ENCODE measurements at places on chromosomes 12 and 14.

GRCh38 chr14:81559385-81559784, 25.7 kb upstream of the SEL1L start:
- no peak for DNase-seq

DNA sequence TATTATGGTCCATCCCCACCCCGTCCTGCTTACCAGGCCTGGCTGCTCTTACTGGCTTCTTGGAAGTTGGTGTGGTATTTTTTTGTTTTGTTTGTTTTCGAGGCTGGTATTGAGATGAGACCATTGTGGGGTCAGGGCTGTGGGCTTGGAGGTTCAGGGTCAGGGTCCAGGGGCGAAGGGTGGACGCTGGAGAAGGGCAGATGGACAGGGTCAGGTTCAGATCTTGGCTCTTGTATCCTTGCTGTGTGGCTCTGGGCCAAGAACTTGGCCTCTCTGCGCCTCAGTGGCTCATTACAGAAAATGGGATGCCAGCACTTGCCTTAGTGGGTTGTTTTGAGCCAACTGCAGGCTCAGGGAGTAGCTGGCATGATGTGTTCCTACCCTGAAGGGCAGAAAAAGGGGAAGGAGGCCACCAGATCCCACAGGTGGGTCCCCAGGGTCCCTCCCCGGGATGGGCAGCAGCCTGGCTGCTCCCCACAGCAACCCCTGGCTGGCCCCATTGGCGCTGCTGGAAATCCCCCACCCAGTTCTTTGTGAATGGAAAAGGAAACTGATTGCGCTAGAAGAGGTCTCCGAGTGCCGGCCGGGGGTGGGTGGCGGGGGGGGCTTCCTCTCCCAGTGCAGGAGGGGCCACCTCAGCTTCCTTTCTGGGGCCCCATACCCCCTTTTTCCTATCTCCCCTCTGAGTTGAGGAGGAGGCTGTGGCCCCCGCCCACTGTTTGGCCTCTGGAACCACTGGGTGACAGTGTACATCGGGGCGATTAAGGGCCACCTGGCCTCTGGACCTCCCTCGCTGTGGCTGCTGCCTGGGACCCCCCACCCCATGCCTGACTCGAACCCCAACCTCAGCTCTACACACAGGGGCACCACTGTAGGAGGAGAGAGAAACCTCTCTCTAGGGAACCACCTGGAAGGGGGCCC, 25.0 kb downstream of the SH2B3 start:
- DNase-seq = no peak

- DNase-seq = no peak
These were observed 373.6 kb downstream of the EMP1 start for GRCh38 chr12:13570005-13570694.

DNA sequence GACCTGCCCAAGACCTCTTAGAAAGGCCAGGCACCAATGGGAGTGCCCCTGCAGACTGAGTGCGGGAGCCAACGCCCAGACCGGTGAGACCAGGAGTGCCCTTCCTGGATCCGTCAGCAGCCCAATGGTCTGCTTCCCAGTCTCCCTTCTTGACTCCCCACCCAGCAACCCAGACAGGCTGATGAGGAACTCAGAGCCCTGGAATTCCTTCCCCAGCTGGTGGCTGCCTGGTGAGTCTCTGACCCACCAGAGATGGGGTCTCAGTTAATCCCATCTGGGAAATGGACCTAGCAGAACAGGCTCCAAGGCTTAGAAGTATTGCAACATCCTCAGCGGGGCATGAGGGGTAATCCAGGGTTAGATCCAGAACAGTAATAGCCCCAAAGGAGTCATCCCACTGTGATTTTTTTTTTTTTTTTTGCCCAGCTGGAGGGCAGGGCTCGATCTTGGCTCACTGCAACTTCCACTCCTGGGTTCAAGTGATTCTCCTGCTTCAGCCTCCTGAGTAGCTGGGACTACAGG, 1.5 kb upstream of the RASAL1 start:
- DNase-seq = no peak

- no peak for DNase-seq
These were observed 218.5 kb downstream of the RPS29 start for GRCh38 chr14:49367696-49368095.

DNA sequence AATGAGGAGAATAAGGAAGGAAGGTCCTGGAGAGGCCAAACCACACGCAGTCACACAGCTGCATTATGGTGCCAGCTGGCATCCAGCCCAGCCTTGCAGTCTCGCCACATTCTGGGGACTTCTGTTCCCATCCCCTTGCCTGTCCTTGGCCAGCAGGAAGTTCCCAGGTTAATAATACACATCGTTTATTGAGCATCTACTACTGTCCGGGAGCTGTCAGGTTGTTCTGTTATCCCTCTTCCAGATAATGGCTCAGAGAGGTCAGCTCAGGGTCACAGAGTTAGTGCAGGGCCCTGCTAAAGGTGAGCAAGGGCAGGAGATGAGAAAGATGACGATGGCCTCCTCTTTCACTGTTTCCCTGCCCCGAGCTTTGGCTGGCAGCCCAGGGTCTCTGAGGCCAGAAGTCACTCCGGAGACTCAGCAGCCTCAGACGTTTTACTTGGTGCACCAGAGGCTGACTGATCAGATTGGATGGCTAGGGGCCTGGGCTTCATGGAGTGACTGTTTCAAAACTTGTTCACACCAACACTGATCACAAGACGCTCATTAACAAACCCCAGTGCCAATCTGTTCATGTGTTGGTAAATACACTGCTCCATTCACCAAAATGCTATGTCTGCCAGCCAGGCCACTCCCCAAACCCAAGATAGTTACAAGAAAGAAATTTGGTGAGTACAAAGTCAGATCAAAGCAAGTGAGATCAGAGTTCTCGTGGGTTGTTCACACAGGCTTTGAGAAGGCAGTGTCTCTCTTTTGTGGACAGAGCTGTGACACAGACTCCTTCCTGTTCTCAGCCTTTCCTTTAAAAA, 79.2 kb downstream of the B4GALNT3 start:
- peak; percentile 33 for DNase-seq

- DNase-seq = no peak
These were observed 61.2 kb upstream of the DYNC1H1 start for GRCh38 chr14:101903111-101903561.

DNA sequence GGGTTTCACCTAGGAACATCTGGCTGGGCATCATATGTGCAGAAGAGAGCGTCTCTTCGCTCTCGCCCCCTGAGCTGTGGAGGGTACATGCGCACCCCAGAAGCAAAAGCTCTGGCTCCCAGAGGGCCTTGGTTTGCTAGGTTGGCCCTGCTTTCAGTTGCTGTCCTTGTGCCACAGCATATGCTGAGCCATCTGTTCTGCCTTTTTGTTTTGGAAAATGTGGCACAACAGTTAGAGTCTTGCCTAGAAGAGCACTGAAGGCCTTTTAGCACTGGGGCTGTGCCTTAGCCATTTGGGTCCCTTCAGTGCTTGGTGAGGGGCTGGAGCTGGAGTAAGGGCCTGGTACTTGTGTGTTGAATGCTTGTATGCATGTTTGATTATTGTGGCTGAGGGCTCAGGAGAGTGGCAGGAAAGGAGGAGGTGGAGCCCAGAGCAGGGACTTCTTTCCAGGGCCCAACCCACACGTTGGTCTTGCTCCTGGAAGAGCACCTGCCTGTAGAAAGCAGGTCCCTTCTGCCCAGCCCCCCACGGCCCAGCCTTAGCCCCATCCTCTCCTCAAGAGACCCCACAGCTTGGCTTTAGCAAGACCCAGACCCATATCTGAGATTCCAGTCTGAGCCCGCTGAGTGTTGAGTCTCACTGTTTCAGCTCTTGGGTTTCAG, 113.7 kb downstream of the SLC25A47 start:
- DNase-seq = no peak

DNA sequence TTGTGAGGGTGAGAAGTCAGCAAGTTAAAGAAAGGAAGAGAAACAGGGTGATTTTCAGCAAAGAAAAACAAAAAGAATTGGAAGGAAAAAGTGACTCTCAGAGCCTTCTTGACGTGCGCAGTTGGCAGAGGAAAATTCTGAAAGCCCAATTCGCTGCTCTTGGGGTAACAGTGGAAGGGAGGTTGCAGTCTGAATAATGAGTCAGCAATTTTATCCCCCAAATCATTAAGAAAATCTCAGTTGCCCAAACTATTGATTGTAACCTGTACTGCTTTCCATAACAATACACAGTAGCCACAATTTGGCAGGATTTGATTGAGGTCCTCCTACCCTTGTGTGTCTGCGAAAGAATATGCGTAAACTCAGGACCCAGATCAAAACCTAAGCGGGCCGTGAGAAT, 309.1 kb downstream of the EMP1 start:
- DNase-seq = no peak

GRCh38 chr14:60904381-60904780, 76.5 kb downstream of the TRMT5 start:
- no peak for DNase-seq

DNA sequence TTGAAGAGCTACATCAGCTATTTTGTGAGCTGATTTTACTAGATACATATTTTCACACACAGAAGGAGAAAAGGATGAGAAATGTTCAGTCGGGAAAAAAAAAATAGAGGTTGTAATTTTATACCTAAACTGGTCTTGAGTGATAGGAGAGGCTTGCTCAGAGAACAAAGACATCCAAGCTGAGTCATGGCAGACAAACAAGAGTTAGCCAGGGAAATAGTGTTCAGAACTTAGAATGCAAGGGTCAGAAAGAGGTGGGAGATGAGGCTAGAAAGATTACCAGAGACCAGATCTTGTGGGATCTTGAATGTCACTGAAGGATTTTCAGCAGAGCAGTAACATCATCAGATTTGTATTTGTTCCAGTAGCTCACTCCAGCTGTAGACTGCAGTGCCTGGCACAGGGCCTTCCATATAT, 121.9 kb upstream of the ATF1 start:
- no peak for DNase-seq

DNA sequence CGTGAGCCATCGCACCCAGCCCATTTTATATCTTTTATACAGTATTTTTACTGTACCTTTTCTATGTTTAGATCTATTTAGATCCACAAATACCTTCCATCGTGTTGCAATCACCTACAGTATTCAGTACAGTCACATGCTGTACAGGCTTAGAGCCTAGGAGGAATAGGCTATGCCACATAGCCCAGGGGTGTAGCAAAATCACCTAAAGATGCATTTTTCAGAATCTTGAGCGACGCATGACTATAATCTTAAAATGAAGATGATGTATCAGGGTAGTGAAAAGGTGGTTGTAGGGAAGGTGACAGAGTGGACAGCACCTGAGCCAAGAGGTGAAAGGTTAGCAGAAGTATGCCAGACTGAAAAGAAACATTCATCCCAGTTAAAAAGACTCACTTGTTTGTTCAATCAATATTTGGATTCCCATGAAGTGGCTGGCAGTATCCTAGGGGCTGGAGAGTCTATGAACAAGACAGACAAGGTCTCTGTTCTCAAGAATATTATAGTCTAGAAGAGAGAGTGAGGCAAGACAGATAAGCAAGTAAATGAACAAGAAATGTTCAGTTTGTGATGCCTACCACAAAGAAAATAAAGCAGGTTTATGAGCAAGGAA, 3.6 kb downstream of the SPRING1 start:
- no peak for DNase-seq

DNA sequence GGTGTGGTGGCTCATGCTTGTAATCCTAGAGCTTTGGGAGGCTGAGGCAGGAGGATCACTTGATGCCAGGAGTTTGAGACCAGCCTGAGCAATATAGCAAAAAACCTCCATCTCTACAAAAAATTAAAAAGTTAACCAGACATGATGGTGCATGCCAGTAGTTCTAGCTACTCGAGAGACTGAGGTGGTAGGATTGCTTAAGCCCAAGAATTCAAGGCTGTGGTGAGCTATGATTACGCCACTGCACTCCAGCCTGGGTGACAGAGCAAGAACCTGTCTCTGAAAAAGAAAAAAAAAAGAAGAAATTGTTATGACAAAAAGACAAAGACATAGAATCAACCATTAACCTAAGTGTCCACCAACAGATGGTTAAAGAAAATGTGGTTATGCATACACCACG, 2.1 kb upstream of the ATP23 start:
- DNase-seq = no peak

- DNase-seq = no peak
These were observed 78.0 kb downstream of the AKAP6 start for GRCh38 chr14:32407130-32407529.

GRCh38 chr12:64701283-64701682, 57.9 kb downstream of the GNS start:
- no peak for DNase-seq

DNA sequence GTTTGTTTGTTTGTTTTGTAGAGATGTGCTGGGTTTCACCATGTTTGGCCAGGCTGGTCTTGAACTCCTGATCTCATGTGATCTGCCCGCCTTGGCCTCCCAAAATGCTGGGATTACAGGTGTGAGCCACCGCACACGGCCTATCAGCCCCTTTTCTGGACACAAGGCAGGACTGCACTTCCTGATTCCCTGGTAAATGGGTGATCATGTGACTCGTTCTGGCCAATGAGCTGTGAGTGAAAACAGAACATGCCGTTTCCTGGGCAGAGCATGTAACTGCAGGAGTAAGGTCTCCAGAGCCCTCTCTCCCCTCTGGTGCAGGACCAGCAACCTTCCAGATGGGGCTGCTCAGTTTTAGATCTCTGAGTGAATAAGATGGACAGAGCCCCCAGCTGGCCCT, 92.7 kb downstream of the ITPK1 start:
- no peak for DNase-seq

DNA sequence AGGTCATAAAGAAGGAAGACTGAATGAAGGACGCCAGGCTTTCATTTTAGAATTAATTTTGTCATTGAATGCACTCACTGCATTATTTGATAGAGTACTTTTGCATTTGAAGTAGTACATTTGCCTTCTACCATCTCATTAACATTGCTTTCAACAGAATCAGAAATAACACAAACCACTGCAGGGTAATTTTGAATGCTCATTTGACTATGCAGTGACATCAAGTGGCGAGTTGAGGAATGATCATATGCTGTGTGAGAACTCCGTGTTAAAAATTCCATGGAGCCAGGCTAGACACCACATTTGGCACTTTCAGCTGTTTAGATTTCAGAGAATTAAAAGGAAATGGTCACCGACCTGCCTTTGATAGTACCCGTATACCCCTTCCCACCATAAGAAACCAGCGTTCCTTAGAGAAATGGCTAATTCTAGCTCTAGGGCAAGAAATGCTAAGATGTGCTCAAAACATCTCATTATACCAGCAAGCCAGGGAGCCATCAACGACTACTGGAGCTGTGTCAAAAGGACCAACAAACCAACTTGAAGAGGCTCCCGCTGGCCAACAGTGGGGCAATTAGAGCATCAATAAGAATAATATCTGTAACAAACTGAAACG, 16.5 kb downstream of the HEBP1 start:
- peak; percentile 63 for DNase-seq

DNA sequence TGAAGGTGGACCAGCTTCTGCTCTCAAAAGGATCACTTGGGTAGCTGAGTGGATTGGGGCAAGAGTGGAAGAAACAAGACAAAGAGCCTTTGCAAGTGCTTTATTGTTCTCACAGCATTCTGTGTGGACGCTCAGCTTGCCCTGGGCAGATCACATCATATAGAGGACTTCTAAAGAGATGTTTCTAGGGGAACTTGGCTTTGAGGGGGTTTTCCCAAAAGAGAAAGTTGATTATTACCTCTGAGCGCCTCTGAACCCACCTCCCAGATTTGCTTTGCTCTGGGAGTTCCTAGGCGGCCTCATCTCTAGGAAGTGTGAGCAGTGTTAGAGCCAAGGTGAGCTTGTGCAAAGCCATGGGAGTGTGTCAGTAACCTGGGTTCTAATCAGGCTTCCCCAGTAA, 81.7 kb downstream of the RIN3 start:
- DNase-seq = no peak

- DNase-seq = no peak
These were observed 188.7 kb upstream of the TMEM260 start for GRCh38 chr14:56390859-56391258.

- DNase-seq = no peak
These were observed 283.6 kb downstream of the PCNX1 start for GRCh38 chr14:71190770-71191374.
